ENCODE measurements at places on chromosomes 7 and 10.
A peak's percentile ranks its signal among the peaks of the same experiment; 100 is the strongest.

- peak; percentile 3 for DNase-seq
Observed at GRCh38 chr7:84524714-84525694, 330.4 kb upstream of the SEMA3A start.

GRCh38 chr10:60031183-60031582 lies 124.8 kb upstream of the CCDC6 start:
- no peak for DNase-seq

DNA sequence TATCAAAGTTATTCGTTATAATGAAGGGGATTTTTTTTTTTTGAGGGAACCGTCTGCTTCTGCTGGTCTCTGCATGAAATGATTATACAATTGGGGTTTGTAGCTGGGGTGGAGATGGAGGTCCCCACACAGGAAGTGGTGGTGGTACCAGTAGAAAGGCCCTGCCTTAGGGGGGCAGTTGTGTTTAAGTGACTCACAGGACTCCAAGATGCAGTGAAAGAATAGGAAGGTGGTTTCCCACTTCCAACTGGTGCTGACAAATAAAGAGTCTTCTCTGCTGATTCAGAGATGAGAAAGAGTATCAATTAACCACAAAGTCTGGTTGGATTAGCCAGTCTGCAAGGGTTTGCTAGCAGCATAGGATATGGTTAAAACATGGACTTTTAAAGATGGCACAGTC lies 376.0 kb downstream of the SORCS3 start:
- DNase-seq = no peak

- DNase-seq = peak; percentile 43
Observed at GRCh38 chr10:50653142-50653541, 29.4 kb upstream of the SGMS1 start.

DNA sequence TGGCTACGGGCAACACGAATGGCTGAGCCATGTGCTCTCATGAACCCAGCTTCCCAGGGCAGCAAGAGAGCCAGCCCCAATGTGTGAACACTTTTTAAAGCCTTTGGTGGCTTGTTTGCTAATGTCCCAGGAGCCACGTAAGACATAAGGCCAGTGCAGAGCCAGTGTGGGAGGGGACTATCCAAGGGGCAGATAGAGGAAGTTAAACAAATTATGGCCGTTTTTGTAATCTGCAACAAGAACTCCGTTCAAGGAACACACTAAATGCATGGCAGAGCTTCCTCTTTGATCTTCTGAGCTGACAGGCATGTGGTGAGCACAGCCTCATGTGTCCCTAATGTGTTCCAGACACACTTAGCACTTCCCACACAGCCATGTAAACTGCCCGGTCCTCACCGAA lies 133.3 kb downstream of the TEX36 start:
- DNase-seq = no peak

DNA sequence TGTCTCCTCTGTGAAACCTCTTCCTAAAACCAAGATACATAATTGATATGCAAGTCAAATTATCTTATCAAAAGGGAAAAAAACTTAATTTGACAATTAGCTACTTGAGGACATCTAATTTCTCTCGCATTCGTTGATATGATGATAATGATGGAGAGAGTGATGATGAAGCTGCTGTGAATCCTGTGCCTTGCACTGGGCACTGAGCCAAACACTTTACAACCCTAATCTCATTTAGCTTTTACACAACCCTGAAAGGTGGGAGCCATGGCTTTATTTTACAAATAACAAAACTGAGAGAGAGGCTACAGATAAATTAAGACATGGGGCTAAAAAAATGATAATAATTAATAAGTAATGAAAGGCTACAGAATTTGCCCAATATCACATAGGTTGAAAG lies 176.0 kb downstream of the NOC3L start:
- no peak for DNase-seq

GRCh38 chr10:72445851-72446250 lies 91.1 kb upstream of the DNAJB12 start:
- no peak for DNase-seq

DNA sequence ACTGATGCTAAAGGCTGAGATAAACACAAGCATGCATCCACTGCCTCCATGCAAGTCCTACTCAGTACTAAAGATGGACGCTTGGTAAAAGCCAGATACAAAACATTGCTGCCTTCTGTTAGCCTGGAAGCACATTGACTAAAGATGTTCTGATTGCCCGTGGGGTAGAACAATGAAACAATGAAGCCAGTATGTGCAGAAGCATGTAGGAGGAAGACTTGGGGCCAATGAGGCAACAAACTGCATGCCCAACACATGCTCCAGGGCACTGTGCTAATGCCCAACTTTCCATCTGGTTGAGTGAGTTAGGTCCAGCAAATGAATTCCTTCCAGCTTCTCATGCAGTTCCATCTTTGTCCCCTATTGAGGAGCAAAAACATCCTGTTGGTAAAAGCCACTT lies 1245.5 kb downstream of the GATA3 start:
- no peak for DNase-seq

DNA sequence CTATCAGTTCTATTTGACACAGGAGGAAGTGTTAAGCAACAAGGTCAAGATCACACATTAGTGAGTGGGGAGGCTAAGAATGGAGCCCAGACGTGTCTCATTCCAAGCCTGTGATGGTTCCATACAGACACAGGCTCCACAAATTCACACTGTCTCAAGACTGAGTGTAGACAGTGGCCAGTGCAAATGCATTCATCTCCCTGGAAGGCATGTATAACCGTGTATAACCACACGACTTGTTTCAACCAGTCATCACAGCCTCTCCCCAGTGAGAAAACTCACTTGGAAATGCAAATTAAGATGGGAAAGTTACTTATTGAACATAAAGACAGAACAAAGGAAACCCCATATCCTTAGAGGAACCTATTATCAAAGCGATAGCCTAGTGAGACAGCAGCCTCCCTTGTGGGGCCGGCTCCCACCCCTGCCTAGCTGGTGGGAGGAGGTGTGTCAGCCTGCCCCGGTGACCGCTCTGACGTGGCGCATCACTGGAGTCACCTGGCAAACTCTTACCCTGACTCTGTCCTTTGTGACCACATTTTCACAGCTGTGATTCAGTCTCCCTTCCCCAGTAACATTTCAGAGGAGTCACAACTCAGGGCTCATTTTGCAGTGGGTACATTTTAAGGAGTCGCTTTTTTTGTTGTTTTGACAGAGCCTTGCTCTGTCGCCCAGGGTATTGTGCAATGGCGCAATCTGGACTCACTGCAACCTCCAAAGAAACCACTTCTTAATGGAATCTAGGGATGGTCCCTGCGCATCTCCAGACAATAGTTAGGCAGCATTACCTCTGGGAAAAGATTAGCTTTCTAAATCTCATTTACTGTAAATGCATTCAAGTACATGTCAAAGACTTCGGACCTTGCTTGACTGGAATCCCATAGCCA lies 126.6 kb upstream of the PARD3 start:
- no peak for DNase-seq

GRCh38 chr10:34696423-34696822 lies 118.7 kb downstream of the PARD3 start:
- no peak for DNase-seq

DNA sequence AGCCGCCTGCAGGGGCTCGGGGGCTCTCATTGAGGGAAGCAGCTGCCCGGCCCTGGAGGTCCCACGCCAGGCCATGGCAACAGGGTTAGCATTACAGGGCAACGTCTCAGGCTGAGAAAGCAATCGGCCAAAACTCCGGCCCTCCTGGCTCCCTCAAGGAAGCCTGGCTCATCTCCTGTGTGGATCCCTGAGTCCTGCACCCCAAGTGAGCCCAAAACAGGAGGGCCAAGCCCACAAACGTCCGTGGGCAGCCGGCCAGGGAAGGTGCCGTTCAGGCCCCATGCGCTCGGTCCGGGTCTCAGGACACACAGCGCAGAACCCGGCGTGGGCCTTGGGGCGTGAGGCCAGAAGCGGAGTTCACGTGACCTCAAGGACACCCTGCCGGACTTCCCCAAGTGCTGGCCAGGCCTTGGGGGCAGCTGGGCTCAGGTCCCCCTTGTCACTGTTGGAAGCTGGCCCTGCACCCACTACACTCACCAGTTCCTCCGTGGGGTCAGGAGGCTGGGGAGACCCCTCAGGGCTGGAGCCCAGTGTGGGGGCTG lies 8.0 kb upstream of the PWWP2B start:
- no peak for DNase-seq

DNA sequence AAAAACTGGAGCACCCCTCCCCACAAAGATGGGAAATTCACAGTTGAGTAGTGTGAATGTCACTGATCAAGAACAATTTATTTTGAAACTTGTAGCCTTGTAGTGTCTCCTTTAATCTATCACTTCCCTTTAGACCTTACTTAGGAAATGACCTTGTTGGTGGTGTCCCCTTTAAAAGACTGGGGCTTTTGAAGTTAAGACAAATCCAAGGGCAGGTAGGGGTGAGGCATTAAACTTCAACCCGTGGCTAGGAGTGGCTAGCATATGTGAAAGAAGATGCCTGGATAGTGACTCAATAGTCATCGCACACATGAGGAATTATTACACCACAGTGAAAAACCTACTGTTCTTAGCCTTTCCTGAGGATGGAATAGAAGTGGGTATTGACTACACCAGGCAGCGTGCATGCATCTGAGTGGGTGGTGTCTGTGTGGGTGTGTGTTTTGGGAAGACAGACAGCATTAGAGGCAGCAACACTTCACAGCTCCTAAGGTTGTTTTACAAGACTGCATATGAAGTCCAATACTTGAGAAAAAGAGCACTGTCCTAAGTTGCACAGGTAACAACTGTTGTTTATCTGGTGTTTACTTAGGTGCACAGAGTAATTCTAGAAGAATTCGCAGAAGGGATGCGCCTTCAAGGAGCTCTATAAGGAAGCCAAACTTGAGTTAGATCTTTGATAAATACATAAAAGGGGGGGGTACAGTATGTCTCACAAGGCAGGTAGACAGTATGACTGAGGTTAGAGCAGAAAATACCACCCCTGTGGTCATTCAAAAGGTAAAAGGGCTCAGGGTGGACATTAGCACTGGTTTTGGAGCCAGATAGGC lies 32.9 kb downstream of the ABLIM1 start:
- DNase-seq = no peak

DNA sequence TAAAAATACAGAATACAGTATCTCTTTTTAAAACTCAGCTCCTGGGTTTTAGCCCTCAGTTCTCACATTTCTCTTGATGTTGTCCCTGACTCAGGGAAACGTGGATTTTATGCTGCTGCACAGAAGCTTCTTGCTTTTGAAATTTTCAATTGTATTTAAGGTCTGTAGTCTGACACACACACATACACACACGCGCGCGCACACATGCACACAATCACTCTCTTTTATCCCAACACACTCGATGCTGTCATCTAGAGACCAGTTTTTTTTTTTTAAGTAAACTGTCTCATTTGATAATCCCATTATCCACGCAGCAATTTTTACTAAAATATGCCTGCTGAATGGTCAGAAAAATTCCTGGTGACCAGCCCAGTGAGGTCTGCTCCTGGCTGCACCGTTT lies 108.6 kb downstream of the KMT2E start:
- peak; percentile 22 for DNase-seq

- DNase-seq = peak; percentile 51
Observed at GRCh38 chr10:79203833-79204232, 135.1 kb downstream of the ZMIZ1 start.

DNA sequence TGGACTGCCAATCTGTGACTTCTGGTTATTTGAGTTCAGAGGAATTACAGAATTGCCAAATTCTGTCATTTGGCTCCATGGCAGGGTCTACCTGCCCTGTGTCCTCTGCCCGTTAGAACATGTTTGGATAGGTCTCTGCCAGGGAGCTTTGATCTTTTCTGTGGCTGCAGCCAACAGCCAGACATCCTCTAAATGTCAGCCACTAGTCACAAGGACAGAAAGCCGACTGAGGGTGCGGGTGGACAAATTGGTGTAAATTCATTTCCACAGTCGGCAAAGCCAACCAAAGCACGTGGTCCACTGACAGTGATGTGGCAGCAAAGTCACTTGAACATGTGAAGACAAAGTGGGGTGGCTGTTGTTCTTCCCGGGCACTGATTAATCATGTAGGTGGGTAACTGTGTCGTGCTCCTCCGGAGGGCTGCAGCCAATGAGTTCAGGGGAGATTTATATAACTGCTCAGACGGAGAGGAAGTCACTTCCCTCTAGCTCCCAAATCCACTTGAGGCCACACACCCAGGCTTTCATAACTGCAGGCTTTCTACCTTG lies 26.7 kb upstream of the CAMK1D start:
- DNase-seq = no peak

GRCh38 chr7:93053209-93053948 lies 64.4 kb downstream of the SAMD9 start:
- DNase-seq = no peak

GRCh38 chr7:44720301-44720700 lies 28.3 kb upstream of the ZMIZ2 start:
- no peak for DNase-seq

GRCh38 chr7:132933072-132933458 lies 148.8 kb downstream of the CHCHD3 start:
- no peak for DNase-seq

GRCh38 chr10:49736564-49737113 lies 25.5 kb downstream of the OGDHL start:
- DNase-seq = no peak

DNA sequence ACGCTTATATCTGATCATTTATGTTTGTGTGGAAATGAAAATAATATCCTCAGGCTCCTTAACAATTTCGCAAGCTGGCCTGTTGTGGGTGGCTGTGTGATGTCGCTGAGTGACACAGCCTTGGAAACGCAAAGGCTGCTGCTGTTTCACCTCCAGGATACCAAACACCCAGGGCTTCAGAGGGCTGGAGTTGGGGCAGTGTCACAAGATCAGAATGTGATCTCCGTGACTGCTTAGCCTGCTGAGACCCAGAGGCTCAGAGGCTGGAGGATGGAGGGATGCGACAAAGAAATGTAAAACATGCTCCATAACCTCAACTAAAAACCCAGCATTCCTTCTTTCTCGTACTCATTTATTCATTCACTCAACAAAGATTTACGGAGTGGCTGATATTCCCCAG lies 37.2 kb upstream of the BMPER start:
- DNase-seq = no peak

DNA sequence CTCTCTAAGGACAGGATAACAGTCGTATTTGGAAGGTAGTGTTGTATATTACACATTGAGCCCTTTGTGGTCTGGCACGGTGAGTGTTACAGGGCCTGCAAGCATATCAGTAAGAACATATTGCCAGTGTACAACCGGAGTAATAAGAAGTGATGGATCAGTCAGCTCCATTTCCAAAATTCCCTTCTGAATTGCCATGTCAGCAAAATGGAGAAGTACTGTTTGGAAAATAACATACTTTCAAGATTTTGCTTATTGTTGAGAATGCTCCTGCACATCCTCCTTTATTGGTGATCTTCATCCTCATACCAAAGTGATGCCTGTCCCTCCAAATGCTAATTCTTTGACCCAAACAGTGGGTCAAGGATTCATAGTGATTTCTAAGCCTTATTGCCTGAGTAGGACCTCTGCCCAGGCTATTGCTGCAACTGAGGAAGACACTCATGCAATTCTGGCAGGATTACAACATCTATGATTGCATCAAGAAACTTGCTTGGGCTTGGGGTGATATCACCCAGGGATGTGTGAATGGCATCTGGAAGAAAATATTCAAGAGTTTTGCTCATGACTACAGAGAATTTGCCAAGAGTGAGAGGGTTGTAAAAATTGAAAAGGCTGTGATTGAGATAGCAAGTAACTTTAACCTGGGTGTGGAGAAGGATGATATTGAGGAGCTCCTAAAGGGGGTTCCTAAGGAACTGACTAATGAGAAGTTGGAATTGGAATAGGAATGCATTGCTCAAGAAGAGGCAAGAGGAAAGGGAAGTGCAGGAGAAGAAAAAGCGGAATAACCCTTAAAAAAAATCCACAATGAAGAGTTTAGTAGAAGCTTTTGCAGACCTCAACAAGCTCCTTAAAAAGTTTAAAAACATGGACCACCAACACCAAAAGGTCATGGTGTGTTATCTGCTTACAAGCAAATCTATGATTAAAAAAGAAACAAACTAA lies 452.2 kb upstream of the SORCS1 start:
- no peak for DNase-seq

GRCh38 chr10:76723844-76724243 lies 913.8 kb downstream of the KCNMA1 start:
- no peak for DNase-seq
